Thyroid gland (tissue), 4 donors: ENCODE measurements at places on chromosomes 1 and 21. TPM values are rescaled to one million over a fixed set of nuclear protein-coding genes. Genes with fewer than 3 reads are reported as not detected.

DNA sequence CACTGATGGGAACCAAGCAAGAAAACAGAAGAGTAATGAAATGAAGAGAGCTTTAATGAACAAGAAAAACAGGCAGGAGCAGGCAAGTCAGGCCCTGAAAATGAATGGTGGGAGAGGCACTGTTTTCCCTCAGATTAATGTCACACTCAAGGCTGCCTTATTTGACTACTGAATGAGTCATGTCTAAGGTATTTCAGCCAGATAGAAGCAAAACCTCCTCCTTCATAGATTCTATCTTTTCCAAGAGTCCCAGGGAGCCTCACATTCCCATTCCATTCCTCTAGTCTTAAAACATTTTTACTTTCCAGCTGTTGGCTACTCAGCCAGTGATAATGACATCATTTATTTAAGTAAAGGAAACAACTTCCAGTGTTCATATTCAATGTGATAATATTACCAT is 228.4 kb upstream of the NRIP1 start:
- no peak overlapping the region for H3K4me3 ChIP-seq
- H3K36me3 ChIP-seq, result no peaks in the 10 kb centered on the region
- H3K4me1 ChIP-seq, result no peaks in the 10 kb centered on the region

DNA sequence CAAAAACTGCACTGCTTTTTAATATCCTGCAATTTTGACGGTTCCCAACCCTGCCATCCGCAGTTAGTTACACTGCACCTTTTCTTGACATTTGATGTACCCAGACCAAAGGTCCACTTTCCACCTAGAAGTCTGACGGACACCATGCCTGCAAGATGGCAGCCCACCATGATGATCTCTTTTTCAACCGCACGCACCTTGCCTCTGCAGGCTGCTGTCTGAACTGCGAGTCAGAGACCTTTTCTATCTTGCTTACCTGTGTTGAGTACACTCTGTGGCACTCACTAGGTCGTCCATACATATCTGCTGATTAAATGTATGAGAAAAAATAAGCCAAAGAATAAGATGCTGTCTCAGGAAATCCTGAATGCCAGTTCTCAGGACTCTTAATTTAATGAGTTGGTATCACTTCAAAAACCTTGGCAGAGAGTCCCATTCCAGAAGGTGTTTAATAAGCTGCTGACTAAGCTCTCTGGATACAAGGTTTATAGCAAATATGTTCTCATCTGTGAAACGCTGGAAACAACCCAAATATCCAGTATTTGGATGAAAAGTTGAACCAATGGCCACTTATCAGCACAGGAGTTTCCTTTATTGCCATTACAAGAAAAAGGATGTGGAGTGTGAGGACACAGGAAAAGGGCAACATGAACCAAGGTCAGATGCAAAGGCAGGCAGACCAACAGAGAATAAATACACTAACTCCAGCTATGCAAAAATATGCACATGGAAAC is 37.9 kb downstream of the GNG12 start:
- DNase-seq, result no peak
- no peak overlapping the region for H3K27ac ChIP-seq
- H3K27me3 ChIP-seq, result no peaks in the 10 kb centered on the region

DNA sequence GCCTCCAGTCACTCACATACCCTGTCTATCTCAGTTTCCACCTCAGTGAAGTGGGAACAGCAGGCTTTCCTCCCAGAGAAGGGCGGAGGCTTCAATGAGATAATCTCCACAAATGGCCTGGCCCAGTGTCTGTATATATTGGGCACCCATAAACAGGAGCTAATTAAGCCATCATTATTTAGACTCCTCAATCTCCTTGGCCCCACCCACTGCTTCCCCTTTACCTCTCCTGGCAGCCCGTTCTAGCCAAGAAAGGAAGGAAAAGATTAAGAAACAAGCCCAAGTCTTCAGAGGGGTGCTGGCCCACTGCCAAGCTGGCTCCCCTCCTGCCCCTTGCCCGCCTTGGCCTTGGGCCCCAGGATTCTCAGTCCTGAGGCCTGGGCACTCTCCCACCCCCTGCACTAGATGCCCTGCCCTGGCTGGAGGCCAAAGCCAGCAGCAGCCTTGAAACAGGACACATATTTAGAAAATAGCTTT is 15.9 kb upstream of the EPB41 start:
- no peaks in the 10 kb centered on the region for H3K4me1 ChIP-seq
- no peaks in the 10 kb centered on the region for H3K27me3 ChIP-seq
- no peaks in the 10 kb centered on the region for H3K36me3 ChIP-seq
- peak; percentile 41 for DNase-seq
- H3K27ac ChIP-seq, result no peak overlapping the region

DNA sequence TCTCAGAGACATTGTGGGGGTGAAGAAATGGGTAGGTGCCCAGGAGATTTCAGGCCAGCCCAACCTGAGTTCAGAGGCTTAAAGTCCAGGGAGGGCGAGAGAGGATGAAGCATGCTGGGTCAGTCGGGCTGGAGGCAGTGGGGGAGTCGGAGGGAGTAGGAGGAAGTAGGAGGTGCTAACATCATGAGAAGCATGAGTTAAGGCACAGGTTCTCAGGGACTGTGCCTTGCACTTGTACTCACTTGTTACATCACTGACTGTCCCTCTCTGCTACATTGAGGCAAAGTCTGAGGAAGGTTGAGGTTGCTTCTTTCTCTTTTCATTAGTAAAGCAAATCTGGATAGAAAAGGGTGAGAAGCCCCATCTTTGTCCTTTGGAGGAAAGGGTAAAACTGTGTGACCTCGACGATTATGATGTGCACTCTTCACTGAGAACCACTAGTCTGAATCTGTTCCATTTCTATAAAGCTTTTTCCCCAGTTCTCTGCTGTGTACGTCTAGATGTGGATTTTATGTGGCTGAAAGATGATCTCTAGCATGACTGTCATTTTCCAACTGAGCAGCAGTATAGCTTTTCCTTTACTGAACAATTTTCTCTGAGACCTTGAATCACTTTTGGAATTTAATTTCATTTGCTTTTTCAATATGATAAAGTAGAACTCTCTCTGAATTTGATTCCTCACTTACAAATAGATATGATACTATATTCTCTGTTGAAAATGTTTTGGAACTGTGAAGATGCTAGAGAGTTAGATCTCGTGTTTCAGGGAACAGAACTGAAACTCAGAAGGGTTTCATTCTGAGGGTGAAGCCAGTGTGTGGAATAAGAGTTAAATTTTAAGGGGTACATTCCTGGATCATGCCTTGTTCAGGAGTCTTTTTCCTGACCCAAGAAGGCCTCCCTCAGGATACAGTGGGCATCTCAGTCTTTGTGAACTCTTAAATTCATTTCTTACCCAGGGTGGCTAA is 94.6 kb downstream of the FGGY start:
- DNase-seq, result no peak
- H3K4me1 ChIP-seq, result peaks cover 15% of the 10 kb centered on the region
- no peaks in the 10 kb centered on the region for H3K36me3 ChIP-seq
- no peak overlapping the region for H3K4me3 ChIP-seq

- no peaks in the 10 kb centered on the region for H3K36me3 ChIP-seq
- H3K27me3 ChIP-seq, result no peaks in the 10 kb centered on the region
- H3K4me1 ChIP-seq, result peaks cover 7% of the 10 kb centered on the region
- no peak overlapping the region for H3K4me3 ChIP-seq
- no peak overlapping the region for H3K27ac ChIP-seq
Measured at GRCh38 chr1:31830511-31830910, 14.7 kb upstream of the SPOCD1 start.

DNA sequence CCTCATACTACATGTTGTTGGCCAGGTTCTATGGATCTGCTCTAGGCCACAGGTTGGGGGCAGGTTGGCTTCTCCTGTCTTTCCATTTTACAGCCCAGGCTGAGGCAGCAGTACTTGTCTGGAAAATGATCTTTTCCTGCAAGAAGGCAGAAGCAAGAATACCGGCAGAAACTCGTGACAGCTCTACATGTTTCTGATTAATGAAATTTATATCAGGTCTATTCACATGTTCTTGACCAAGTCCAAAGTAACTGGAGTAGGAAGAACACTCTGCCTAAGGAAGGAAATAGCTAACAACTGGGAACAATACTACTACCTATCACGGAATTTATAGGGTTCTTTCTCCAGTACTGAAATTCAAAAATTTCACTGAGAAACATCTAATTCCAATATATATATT is 98.3 kb downstream of the PLPPR5 start:
- no peak overlapping the region for H3K27ac ChIP-seq
- DNase-seq, result no peak
- no peaks in the 10 kb centered on the region for H3K36me3 ChIP-seq
- H3K4me3 ChIP-seq, result no peak overlapping the region
- no peaks in the 10 kb centered on the region for H3K27me3 ChIP-seq

DNA sequence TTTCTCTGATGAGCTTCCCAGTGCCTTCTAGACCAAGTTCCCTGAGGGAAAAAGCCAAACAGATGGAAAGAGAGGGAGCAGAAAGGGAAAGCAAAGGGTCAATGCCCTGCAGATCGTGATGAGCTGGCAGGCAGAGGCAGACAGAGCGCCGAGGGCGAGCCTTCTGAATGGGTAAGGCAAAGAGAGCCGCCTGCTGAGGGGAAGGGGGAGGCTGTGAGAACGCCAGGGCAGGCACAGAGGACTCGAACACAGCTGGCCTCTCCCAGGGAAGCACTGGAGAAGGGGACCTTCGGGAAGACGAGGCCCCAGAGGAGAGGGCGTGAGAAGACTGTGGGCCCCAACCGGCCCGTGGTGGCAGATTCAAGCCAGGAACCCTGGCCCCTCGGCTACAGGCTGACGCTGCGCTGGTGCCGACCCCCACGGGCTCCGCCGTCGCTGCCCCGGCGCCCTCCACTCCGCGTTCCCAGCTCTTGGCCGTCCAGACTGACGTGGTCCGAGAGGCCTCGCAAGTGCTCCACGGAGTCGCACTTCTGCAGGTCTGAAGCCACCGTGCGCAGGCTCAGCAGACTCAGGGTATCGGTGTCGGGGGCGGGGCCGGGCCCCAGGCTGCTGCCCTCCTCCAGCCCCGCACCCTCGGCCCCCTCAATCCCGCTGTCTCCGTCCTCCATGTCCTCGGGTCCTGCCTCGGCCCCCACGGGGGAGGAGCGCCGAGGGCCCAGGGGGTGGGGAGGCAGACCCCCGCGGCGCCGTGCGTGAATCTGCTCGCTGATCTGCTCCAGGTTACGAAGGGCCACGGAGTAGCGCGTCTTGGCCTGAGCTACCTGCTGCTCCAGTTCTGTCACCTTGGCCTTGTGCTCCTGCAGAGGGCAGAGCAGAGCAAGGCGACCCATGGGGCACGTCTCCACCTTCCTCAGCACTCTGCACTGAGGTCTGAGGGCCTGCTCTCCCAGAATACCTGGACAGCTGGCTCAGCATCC is 13.9 kb downstream of the SH3BP5L start:
- peak; percentile 25 for DNase-seq
- no peak overlapping the region for H3K27ac ChIP-seq
- no peak overlapping the region for H3K4me3 ChIP-seq
- H3K4me1 ChIP-seq, result no peaks in the 10 kb centered on the region
- H3K27me3 ChIP-seq, result no peaks in the 10 kb centered on the region

CHML gene
- 13.9 TPM for total RNA-seq
